ENCODE measurements at places on chromosomes 12 and 14.

GRCh38 chr12:40105515-40106201 is at the start of gene SLC2A13:
Gene SLC2A13 (minus strand): TSS chr12:40106081. CDS start chr12:40105808, 273 bp downstream.
- peak; percentile 88 for DNase-seq

- no peak for DNase-seq
Observed at GRCh38 chr12:27504507-27504906, 19.5 kb upstream of the PPFIBP1 start.

GRCh38 chr12:71602761-71603577 is 60.7 kb downstream of the ZFC3H1 start:
- peak; percentile 11 for DNase-seq

- no peak for DNase-seq
Observed at GRCh38 chr14:47555333-47555732, 120.1 kb downstream of the MDGA2 start.

GRCh38 chr12:123391546-123392343 is 7.8 kb downstream of the KMT5A start:
- peak; percentile 2 for DNase-seq

- DNase-seq: peak; percentile 86
Observed at GRCh38 chr12:132373901-132374611, 44.7 kb upstream of the GALNT9 start.

GRCh38 chr14:92285311-92285710 is 37.7 kb upstream of the SLC24A4 start:
- no peak for DNase-seq

DNA sequence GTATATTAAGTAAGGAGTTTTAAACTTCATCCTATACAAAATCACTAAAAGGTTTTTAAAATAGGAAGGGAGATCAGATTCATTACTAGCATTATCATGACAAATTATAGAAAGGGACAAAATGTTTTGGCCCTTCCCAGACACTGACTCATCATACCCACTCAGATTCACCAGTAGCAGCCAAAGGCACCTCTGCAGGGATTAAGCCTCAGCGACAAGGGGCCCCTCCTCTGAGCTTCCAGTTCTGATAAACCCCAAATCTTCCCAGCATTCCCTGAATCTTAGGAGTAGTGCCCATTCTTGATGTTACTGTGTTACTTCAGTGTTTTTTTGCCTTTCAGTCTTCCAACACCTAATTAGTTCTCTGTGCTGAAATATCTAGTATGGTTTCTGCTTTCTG is 14.5 kb downstream of the KRAS start:
- DNase-seq: no peak

DNA sequence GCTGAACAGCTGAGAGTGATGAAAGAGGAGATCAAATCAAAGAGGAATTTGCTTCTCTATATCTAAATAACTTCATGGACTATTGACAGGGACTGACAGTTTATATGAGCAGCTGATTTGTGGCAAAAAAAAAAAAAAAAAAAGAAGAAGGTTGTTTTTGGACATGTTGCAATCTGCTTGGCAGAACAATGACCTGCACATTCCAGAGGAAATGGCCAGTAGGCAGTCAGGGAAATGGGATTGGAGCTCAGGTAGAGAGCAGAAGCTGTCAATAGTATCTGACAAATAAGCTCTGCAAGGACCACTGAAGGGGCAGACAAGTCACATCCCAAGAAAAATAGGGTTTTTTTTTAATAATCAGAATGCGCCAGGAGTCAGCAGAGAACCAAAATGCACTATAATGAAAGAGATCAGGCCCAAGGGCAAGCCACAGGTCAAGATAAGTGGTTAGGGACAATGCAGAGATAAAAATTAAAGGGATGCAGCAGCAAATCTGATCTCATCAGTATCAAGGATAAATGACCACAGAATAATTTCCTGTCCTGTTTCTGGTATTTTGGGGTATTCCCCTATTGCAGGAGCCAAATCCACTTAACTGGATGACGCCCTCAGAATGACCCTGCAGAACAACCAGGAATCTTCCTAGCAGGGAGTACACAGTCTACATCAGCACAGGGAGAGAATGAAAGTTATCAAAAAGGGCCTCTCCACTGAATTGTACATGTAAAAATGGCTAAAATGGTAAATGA is 22.6 kb upstream of the DUSP16 start:
- DNase-seq: no peak

DNA sequence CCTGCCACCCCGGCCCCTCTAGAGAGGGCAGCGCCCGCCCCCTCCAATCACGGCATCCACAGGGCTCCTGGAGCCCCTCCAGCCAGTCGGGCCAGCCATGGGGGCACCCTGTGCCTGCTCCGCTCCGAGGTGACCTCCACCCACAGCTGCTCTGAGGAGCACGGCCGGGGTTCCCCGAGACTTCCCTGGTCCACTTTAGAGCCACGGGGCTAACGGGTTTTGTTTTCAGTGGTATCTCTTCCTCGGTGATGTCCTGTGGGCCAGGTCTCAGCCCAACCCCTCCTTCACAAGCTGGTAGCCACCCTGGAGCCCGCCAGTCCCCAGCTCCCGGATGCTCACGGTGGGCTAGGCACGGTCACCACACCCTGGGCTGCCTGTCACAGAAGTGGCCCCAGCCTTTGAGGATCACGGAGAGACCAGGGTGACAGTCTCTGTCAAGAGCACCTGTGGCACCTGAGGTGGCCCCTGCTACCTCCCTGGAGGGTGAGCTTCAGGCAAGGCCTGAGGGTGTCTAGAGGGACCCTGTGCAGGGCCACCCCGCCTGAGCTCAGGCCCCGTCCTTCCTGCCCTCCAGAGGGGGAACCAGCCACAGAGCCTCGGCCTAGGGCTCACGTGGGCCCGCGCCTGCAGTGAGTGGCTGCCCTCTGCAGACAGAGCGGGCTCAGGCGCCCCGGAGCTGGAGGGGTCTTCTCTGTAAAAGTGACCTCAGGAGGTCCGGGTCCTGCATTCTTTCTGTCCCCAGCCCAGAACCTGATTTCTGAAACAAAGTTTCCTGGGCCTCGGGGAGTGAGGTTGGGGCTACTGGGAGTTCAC is 146.0 kb upstream of the C14orf180 start:
- no peak for DNase-seq

DNA sequence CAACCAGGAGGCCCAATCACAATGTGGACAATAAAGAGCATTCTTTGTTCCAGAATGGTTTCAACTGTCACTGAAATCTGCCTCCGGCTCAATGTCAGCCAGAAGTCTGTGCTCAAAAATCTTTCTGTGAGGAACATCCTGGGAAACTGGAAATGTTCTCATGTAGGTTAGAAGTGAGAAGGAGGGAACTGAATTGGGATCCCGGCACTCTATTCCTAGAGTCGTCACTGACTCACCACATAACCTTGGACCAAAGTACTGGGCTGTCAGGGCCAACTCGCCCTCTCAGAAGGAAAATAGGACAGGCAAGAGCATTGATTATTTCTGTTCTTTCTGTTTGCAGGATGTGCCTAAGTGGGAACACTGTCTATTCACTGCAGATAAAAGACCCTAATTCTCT is 57.6 kb downstream of the PRKAB1 start:
- no peak for DNase-seq

DNA sequence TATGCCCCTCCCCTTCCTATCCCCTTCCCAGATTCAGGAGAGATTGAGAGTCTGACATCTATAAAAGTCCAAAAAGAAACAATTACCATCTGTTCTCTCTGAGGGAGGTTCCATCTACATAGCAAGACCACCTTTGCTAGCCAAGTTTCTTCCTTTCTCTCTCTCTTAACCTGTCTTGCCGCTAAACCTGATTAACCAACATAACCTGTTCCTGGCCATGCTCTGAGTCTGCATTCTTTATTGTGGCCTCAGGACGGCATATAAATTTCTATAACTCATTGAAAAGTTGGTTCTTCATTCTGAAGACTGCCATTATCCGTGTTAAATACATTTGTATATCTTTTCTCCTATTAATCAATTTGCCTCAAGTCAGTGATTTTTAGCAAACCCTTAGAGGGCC is 594.0 kb downstream of the KCNH5 start:
- DNase-seq: no peak

DNA sequence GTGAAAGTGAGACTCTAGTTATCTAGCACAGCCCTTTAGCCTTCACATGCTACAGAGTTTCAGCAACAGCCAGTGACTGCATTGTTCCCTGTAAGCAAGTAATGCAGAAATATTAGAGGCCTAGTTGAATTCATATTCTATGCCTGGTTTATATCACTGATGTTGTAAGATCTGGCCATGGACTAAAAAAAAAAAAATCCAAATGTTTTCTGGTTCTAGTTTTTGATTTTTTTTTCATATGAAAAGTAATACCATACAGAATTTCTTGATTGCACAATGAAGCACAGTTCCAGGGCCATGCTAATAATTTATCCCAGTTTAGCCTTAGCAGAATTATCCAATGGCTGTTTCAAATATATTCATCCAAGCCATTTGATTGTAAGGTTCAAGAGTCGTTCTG is 341.5 kb upstream of the DDHD1 start:
- no peak for DNase-seq

- no peak for DNase-seq
Observed at GRCh38 chr12:2719392-2719791, 75.4 kb upstream of the FKBP4 start.

DNA sequence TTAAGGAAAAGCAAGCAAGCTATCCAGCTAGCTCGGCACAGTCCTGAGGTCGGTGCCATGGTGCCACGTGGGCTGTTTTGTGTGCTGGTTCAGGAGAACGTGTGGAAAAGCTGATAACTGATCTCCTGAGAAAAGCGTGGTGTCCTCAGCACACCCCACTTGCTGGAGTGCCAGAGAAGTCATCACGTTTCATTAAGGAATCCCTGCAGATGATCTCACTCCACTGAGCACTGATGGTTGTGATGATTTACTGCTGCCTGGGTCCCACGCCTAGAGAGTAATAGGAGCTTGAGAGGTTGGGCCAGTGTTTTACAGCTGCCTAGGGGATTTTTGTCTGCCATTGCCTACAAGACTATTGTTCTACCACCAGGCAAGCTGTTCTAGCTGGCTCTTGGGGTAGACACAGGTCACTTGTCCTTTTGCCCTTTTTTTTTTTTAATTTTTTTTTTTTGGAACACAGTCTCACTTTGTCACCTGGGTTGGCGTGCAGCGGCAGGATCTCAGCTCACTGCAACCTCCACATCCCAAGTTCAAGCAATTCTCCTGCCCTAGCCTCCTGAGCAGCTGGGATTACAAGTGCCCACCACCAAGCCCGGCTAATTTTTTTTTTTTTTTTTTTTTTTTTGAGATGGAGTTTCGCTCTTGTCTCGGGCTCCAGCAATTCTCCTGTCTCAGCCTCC is 42.3 kb upstream of the EVL start:
- DNase-seq: no peak

GRCh38 chr14:22597771-22598098 is 365 bp upstream of the ABHD4 start:
- no peak for DNase-seq

- DNase-seq: no peak
Observed at GRCh38 chr14:75252254-75252837, 26.3 kb upstream of the FOS start.

DNA sequence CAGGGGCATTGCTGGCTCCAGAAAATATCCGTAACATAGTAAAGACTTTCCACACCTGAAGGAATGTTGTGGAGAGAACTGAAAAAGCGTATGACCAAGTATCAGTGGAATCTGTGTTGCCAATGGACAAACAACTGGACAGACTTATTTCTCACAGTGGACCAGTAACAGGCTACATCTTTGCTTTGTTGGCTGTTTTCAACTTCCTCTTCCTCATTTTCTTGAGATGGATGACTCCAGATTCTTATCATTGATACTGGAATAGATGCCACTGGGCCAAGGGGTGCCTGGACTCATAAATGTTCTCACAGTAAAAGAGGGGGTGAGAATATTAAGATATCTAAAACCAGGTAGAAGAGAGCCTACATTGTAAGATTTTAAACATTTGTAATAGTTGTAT is 6.4 kb downstream of the GAS2L3 start:
- DNase-seq: peak; percentile 8

GRCh38 chr12:87259391-87259790 is 769.8 kb downstream of the C12orf50 start:
- no peak for DNase-seq

GRCh38 chr14:25861406-25861805 is 736.4 kb downstream of the NOVA1 start:
- no peak for DNase-seq

- DNase-seq: no peak
Observed at GRCh38 chr14:74543771-74544438, 50.3 kb downstream of the ISCA2 start.

DNA sequence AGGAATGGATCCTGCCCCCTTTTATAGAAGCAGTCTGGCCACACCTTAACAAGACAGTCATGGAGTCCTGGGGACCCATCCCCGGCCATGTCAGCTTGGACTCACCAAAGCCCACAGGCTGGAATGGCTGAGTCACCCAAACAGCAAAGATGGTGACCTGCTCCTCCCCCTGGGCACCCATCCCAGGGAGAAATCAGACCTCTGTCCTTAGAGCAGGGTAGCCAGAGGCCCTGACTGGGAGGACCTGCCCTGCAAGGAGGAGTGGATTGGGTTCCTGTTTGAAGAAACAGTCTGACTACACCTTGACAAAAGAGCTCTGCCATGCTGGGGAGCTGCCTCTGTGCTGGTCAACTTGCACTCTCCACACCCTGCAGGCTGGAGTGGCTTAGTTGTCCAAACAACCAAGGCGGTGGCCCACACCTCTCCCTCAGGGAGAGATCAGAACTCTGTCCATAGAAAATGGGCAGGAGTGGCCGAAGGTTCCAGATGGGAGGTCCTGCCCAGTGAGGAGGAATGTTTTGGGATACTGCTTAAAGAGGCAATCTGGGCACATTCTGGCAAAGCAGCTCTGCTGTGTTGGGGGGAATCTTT is 16.6 kb downstream of the MGP start:
- no peak for DNase-seq

- peak; percentile 11 for DNase-seq
Observed at GRCh38 chr14:33918256-33918655, 32.6 kb downstream of the EGLN3 start.

DNA sequence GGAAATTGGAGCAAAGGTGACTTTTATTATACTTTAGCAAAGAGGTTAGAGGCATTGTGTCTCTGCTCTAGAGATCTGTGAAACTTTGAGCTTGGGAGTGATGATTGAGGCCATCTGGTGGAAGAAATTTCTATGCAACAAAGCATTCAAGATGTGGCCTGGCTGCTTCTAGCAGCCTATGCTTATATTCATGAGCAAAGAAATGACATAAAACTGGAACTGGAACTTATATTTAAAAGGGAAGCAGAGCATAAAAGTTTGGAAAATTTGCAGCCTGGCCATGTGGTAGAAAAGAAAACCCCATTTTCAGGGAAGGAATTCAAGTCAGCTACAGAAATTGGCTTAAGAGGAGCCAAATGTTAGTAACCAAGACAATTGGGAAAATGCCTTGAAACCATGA is 70.4 kb downstream of the SDR9C7 start:
- no peak for DNase-seq

DNA sequence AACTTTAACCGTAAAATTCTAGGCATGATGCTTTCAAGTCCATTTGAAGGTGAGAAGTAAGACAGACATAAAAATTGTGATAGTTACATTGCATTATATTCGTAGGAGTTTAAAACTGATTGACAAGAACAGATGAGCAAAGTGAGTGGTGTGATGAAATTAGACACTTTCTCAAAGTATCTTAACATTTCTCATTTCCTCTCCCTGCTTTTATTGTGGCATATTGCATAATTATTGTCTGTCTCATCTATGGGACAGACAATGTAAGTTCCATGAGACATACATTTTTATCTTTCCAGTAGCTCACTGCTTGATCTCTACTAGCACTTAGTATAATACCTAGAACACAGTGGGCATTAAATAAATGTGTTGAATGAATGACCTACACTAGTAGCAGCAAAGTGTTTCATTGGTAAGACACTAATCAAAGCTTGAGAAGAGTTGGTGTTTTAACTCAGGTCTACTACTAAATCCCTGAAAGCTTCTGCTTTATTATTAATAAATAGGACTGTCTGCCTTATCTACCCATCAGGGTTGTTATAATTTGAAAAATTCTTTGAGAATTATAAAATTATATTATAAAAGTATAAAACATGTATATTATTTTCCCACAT is 19.0 kb downstream of the A2M start:
- peak; percentile 52 for DNase-seq

Data from NB4 (cell line).